ENCODE measurements at places on chromosomes 6 and 20.

GRCh38 chr20:60040471-60041162, 82.4 kb downstream of the CDH26 start:
- DNase-seq, result no peak

DNA sequence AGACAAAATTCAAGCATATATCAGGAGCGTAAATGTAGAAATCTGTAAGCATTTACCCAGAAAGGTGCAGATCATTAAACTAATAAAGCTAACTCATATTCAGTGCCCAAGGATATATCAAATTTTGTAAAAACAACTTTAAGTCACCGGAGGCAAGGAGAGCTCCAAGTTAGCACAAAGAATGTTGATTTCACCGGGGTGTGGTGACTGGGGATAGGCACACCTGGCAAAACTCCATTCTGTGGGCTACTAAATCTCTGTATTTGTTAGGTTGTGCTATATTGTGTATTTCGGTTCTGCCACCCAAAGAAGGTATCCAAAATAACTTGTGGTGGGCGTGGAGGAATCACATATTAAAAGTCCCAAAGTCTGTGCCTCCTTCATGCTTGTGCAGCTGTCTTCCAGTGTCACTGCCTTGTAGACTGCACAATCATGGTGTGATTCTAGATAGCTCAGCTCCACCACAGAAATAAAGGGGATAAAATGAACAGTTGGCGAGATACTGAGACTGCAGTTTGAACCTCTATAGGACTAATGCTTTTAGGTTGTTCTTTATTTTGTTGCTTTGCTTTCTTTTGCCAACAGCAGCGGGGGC, 111.6 kb downstream of the GMDS start:
- DNase-seq, result no peak

DNA sequence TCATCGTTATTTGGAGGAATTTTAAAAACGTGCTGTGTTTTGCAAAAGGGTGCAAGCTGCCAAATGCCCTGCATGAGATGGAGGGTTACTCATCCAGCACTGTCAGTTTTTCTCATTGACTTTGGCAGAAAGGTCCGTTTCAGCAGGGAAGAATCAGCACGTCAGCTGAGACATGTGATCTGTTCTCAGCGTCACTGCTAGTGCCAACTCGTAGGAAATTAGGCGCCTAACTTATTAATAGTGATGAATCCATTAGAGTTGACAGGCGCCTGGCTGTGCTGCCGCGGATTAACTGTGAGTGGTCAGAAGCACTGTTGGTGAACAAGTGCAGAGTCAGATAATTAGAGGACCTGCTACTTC, 175.5 kb upstream of the FOXQ1 start:
- DNase-seq, result peak; percentile 88

- peak; percentile 88 for DNase-seq
Measured at GRCh38 chr6:92231171-92231701, 1188.1 kb downstream of the EPHA7 start.

- DNase-seq, result no peak
Measured at GRCh38 chr6:48825501-48826151, 637.4 kb downstream of the MMUT start.

DNA sequence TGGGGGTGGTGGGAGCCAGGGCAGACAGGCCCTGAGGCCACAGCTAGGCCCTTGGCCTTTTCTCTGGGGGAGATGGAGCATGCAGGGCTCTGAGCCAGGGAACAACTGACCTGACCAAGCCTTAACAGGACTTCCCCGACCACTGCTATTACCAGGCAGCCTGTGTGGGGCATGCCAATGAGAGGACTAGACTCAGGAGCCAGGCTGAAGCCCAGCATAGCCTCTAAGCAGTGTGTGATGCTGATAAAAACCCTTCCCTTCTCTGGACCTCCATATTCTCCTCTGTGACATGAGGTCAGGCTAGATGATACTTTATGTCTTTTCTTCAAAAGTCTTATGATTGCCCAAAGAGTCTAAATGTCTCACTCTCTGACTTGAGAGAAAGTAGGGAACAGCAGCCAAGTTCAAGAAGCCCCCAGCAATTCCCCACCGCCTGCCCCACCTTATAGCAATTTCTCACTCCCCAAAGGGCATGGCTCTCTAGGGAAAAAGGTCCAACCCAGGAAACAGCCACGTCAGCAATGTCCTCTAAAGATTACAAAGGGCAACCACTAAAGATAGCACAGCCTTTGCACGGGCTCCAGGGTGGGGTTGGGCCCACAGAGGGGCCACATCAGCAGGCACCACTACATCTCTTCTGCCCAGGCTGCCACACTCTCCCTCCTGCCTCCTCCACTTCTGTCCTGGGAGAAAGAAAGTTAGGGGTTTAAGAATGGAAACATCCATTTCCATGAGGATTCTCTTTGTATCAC, 71.3 kb downstream of the TRERF1 start:
- no peak for DNase-seq

DNA sequence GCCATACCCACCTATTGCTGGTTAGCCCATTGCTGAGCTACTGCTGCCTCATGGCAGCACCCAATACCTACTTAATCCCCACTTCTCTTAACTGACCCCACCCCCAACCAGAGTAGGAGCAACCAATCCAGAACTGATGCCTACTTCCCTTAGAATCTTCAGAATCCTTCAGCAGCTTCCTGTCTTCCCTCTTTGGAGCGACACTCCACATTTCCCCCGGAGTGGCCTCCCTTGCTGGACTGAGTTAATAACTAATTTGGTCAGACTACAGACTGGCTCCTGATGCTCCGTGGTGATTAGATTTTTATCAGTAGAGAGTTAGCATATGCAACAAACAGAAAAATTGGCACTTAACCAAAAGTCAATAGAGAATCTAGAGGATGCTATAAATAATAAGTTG, 51.2 kb upstream of the UBR2 start:
- DNase-seq, result no peak

- no peak for DNase-seq
Measured at GRCh38 chr20:22763257-22763906, 179.0 kb upstream of the FOXA2 start.

- peak; percentile 86 for DNase-seq
Measured at GRCh38 chr20:49484180-49485140, 2.0 kb upstream of the KCNB1 start.

DNA sequence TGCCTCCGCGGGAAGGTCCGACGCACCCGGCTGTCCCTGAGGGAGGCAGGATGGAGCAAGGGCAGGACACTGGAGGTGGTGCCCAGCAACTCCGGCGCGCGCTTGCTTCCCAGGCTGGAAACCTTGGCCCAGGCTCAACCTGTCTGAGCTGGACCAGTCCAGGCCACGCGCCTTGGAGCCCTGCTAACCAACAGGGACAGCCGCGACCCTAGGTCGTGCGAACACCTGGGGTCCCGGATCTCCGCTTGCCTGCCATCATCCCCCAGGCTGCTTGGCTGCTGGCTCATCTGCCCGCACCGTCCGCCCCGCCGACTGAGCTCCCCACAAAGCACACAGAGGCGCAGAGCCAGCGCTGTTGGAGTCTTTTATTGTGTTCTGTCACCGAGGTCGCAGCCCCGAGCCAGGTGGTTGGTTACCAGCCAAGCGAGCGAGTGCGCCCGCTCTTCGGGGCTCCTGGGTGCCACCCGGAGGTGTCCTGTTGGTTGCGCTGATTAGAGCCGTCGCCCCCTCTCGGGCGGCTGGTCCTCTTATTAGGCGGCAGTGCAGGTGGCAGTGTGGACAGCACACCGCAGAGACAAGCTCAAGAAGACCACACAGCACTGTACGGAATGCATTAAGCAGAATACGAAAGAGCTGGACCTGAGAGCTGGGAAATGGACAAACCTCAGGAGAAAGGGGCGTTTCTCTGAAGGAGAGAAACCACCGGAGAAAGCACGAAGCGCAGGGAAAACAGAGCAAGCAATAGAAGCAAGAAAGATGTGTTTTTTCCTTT, 3.8 kb downstream of the COL12A1 start:
- peak; percentile 54 for DNase-seq

GRCh38 chr6:145278163-145278807, 457.0 kb downstream of the EPM2A start:
- no peak for DNase-seq

- DNase-seq, result no peak
Measured at GRCh38 chr20:63124092-63124781, 91.7 kb downstream of the YTHDF1 start.

- no peak for DNase-seq
Measured at GRCh38 chr6:36893976-36894932, 8.5 kb downstream of the C6orf89 start.

GRCh38 chr20:56343861-56344381, 14.9 kb upstream of the FAM210B start:
- DNase-seq, result peak; percentile 13

DNA sequence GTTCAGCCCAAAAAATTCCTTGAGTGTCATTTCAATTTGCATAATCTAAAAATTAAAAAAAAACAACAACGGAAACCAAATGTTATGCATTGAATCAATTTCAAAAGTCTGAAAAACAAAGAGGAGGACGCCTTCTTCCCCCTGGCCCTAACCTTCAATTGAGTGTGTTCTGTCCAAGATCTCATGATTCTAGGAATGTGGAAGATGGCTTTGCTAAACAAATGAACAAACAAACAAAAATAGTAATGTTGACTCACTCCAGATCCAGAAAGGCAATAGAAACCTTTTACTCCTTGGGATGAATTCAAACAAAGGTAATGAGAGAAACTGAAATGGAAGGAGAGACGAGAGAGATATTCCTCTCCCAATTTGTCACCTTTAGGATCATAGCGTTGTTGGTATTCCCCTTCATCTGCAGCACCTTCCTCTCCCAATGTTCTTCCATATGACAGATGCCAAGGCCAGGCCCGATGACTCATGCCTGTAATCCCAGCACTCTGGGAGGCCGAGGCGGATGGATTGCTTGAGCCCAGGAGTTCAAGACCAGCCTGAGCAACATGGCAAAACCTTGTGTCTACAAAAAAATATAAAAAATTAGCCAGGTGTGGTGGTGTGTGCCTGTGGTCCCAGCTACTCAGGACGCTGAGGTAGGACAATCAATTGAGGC, 109.2 kb upstream of the ADGRF1 start:
- no peak for DNase-seq

GRCh38 chr6:36973647-36974046, 12.3 kb downstream of the MTCH1 start:
- DNase-seq, result no peak

DNA sequence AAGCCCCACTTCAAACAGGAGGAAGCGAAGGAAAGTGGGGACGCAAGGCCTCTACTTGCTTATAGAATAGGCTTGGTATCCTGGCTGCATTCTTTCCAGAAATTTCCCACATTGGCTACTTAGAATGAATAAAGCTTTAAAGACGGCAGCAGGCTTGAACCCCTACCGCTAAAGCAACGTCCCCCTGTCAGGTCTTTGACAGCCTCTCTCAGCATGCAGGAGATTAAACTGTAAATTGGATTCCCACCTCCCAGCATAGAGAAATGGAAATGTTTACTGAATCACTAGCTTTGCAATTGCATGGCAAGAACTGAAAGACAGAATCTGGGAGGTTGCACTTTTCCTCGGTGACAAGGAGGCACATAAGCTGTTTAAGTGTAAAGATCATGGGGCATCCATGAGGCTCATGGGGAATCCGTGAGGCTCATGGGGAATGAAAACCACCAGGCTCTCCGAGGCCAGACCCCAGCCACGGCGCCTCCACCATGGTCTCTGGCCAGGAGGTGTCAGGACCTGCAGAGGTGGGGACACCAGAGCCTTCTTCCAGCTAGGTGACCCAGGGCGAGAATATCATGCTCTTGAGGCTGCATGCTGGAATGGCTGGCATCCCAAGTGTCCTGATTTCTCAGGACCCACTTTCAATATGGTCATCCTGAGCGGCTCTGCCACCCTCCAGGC, 10.3 kb downstream of the LEMD2 start:
- DNase-seq, result no peak

- no peak for DNase-seq
Measured at GRCh38 chr20:10653599-10654249, 20.1 kb downstream of the JAG1 start.

- no peak for DNase-seq
Measured at GRCh38 chr6:116385459-116385802, 14.7 kb downstream of the DSE start.

- no peak for DNase-seq
Measured at GRCh38 chr6:2230659-2231277, 14.6 kb downstream of the GMDS start.

DNA sequence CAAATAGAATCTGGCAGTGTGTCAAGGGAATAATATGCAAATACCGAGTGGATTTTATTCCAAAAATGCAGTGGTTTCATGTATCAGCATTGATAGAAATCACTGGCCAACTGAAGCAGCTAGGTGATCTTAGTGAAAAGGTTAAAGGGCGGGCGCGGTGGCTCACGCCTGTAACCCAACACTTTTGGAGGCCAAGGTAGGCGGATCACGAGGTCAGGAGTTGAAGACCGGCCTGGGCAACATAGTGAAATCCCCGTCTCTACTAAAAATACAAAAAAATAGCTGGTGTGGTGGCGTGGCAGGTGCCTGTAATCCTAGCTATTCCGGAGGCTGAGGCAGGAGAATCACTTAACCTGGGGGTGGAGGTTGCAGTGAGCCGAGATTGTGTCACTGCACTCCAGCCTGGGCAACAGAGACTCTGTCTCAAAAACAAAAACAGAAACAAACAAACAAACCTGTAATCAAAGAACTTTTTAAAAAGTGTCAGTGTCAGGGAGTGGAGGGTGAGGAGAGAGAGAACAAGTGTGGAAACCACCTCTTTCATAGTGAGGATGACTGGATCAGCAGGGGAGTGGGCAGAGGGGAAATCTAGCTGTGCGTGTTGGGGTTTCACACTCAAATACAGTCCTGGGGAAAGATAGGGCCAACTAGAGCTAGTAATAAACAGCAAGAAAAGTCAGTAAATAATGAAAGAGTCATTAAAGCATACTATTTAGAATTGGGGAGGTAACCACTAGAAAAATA, 57.1 kb downstream of the CDS2 start:
- DNase-seq, result no peak

DNA sequence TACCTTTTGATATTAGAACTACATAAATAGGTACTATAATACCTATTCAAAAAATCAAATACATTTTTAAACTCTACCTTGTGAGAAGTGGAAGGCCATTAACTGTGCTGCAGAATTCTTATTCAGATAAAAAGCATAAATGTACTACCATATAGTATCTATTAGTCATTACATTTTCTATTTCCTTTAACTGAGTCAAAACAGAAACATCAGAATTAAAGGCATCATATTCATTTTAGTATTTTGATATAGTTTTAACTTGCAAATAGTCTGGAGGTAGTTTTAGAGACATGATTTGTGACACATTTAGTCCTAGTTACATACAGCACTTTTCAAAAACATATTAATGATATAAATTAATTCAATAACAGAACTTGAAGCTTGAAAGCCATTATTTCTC, 39.9 kb upstream of the TAB2 start:
- no peak for DNase-seq

DNA sequence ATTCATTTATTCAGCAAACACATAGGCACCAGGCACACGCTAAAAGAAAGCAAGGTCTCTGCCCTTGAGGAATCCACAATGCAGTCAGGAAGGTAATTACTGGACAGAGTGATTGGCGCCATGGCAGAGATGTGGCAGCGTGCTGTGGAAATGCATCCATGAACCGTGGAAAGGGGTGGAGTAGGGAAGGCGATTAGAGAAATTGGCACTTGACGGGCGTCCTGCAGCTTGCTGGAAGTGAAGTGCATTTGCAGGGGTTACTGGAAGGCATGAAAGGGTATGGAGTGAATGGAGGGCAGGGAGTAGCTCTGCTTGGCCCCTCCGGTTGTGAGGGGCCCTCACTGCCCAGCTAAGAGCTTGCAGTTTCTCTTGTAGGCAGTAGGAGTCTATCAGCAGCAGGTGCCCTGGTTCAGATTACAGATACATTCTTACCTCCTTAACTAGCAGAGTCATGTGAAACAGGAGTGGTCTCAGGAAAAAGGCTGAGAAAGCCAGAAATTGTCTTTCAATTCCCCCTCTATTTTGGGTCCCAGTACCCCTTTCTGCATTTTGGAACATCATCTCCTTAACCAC, 122.5 kb upstream of the TIAM2 start:
- peak; percentile 40 for DNase-seq
